ENCODE measurements at places on chromosomes 7 and 10.

DNA sequence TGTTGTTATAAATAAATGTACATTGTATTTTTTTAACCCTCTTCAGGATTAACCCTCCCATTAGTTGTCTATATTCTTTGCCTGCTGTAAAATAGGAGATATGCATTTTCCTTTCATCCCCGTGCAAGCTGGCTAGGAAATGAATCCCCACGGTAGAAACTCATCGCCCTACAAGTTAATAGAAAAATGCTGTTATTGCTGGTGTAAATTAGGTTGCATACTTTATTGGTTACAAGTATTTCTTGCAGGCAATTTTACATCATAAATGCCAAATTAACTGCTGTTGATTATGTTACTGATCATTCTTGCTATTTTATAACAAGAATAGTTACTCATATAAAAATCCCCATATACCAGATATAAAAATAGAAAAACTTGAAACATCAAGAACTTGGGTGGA is 454.2 kb upstream of the KLF6 start:
- no peak for DNase-seq

GRCh38 chr10:71206911-71207310 is 5.5 kb upstream of the UNC5B start:
- no peak for DNase-seq

DNA sequence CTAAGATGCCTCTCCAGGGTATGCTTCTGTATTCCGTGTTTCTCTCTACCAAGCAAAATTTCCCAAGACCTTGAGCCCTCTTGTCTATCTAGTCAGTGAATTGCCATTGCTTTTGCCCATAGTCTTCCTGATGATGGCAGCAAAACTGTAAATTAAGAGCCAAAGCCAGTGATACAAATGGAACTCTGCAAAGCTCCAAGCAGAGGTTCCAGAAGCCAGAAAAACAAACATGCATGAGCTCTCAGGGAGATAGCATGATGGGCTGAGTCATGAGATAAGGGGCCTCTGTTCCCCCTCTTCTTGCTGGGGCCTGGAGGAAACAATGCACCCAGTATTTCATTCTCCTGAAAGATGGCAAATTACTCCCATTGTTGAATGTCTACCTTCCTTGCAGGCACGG is 24.7 kb downstream of the LSMEM1 start:
- DNase-seq = no peak

DNA sequence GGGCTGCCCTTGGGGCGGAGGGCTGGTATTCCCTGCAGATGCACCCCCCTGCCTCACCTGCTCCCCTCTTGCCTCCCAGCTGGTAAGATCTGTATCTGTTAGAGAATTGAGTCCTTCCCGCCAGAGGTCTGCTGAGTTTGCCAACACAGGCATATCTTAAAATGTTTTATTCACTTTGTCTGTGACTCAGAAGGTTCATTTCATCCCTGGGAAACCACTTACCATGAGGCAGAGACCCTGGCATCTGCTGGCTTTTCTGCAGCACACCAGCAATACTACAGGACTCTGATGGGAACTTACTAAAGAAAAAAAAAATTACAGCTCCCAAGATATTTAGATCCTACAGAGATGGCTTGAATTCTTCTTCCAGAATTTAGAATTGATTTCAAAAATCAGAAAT is 131.3 kb downstream of the PLPP4 start:
- no peak for DNase-seq

DNA sequence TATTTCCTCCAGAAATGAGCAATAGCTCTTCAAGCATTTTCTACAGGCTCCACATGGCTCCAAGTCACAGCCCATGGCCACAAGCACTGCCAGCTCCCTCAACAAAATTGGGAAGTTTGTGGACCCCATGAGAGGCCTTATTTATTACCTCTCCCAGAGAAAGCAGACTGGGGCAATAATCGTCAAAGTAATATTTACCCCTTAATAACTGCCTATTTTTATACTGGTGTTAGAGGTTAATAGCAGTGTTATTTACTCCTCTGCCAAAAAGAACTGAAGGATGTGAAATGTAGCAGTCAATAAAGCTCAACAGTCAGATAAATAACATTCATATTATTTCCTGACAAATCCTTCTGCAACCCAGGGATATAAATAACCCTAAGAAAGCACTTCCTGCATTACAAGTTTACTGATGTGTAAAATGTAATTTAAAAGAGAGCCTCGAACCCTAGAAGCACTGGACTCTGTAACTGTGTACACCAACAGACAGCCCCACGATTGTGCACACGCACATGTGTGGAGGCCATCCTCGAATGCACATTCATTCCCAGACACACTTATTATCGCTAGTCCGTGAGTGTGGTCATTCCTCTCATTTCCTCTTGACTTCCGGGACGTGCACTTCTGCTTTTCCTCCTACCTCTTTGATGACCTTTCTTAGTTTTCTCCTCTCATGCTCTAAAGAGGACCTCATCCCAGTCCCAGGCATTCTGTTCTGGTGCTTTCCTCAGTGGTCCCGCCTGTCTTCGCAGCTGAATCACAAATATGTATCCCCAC is 157.4 kb downstream of the EVX1 start:
- DNase-seq = no peak

DNA sequence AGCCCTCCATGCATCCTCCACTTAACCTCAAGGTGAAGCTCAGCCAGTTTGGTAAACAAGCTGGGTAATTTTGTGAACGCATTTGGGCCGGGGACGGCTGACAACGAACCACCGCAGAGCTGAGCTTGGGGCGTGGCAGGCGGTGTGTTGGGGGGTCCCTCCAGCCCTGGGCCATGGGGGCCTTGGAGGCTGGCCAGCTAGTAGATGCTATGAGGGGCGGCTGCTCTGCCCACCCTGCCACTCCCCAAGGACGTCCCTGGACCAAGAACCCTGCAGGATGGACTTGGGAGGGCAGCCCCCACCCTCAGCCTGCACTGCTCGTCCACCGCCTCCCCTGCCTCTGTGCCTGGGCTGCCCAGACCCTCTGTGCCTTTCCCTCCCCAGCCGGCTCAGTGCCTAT is 12.0 kb upstream of the SCART1 start:
- DNase-seq = no peak

DNA sequence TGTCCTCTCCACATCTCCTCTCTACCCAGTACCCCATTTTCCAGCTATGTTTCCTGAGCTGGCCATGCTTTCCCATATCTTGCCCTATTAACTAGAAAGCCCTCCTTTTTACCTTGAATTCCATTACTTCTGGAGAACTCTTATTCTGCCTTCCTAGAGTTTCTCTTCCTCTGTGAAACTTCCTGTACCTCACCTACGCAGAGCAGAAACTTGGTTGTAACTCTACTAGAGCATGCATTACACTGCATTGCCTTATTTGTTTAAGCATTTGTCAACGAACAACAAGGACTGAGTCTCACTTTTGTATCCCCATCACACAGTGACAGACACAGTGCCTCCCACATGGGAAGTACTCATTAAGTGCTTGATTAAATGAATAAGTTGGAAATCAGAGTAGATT is 36.4 kb downstream of the VCL start:
- DNase-seq = no peak

GRCh38 chr10:77416311-77417135 is 221.1 kb downstream of the KCNMA1 start:
- no peak for DNase-seq

- no peak for DNase-seq
Measured at GRCh38 chr10:110597476-110597875, 30.0 kb downstream of the SMC3 start.

DNA sequence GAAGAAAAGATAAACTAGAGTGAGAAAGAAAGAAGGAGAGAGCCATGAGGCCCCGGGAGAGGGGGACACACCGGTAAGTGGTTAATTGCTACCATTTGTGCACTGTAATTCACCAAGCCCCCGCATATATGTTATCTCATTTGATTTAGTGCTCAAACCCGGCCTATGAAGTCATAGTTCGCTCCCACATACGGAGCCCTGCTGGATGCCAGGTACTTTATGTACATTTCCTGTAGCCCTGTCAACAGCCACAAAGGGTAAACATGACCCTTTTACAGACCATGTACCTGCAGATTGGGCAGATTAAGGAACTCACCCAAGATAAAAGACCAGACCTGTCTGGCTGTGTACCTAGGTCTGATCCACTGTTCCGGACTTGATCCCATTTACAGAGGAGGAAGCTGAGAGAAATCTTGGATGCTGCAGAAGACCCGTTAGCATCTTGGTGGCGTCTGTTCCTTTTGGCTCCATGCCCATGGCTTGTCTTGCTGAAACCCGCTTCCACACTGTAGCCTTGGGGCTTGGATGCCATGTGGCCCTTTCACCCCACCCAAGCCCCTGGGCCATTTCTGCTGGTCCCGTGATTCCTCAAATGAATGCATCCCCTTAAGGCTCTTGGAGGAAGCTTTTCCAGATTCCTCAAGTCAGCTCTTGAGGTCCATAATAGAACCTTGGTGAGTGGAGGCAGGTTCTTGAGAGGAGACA is 32.3 kb downstream of the FAM241B start:
- DNase-seq = no peak

GRCh38 chr7:100946111-100946510 is 3.2 kb upstream of the MUC3A start:
- DNase-seq = no peak

- no peak for DNase-seq
Measured at GRCh38 chr10:91787810-91788209, 10.4 kb upstream of the TNKS2 start.

- DNase-seq = peak; percentile 71
Measured at GRCh38 chr7:5591278-5591874, 167.7 kb upstream of the TNRC18 start.

- DNase-seq = no peak
Measured at GRCh38 chr7:38425509-38425908, 152.1 kb upstream of the TARP start.

DNA sequence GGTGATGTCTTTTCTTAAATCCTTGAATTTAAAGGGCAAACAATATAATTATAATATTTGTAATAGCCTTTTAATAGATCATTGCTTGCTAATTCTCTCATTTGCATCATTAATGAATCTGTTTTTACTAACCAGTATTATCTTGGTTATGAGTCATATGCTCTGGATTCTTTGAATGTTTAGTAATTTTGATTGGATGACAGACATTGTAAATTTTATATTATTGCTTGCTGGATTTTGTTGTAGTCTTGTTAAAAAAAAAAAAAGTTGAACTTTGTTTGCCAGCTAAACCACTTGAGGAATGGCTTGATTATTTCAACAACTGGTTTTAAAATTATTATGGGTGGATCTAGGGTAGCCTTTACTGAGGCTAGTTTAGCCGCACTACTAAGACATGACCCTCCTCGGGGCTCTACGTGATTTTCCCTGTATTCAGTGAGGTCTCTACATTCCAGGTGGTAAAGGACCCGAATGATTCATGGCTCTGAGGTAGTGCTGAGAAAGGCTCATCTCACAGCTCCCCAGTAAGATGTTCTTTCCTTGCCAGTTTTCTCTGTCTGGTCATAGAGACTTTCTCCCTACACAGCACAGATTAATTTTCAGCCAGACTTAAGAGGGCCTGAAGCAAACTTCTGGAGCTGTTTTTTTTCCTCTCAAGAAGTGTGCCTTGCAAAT is 8.5 kb downstream of the C10orf90 start:
- DNase-seq = no peak

GRCh38 chr7:124032369-124033094 is at the start of gene TMEM229A:
TSS of gene TMEM229A (minus strand) at chr7:124033067. CDS start at chr7:124033003, 64 bp downstream.
- peak; percentile 87 for DNase-seq

GRCh38 chr10:67487199-67487598 is 208.8 kb downstream of the CTNNA3 start:
- DNase-seq = no peak

DNA sequence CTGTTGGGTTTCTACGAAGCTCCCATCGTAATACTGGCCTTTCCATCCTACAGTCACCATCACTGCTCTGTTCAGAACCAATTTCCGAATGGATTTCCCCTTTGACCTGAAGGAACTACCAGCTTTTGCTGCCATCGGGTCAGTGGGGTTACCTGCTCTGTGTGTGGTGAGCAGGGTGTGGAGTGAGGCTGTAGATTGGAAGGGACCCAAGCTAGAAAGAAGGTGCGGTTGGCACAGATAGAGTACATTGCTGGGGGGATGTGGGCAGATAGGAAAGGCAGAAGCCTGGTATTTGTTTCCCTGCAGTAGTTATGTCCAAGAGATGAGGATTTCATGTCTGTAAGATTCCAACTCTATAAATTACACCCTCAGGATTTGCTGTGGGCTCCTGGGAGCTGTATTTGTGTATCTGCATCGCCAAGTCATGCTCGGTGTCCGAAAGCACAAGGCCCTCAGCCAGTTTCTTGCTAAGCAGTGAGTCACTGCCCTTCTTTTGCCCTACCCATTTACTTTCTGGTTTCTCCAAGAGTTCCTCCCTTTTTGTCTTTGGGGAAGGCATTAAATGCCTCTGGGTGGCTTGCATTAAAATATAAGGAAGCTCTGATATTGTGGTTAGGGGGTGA is 15.4 kb downstream of the CLCN1 start:
- DNase-seq = no peak

DNA sequence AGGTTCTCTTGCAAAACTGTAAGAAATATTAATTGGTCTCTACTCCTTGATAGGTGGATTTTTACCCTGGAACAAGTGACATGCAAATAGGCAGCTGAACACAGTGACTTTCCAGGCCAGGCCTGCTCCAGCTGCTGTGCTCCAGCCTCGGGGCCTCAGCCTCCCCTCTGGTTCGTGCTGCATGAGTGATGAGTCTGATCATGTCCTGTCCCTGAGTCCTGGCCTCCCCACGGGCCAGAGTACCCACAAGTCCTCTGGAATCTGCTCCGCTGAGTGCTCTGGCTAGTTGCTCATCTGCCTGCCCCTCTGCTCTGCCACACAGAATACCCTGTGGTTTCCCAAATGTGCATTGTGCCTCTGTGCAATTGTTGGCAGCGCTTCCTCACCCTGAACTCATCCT is 80.1 kb upstream of the PDZD8 start:
- DNase-seq = no peak

GRCh38 chr10:78248651-78249464 is 215.2 kb downstream of the RPS24 start:
- DNase-seq = no peak

DNA sequence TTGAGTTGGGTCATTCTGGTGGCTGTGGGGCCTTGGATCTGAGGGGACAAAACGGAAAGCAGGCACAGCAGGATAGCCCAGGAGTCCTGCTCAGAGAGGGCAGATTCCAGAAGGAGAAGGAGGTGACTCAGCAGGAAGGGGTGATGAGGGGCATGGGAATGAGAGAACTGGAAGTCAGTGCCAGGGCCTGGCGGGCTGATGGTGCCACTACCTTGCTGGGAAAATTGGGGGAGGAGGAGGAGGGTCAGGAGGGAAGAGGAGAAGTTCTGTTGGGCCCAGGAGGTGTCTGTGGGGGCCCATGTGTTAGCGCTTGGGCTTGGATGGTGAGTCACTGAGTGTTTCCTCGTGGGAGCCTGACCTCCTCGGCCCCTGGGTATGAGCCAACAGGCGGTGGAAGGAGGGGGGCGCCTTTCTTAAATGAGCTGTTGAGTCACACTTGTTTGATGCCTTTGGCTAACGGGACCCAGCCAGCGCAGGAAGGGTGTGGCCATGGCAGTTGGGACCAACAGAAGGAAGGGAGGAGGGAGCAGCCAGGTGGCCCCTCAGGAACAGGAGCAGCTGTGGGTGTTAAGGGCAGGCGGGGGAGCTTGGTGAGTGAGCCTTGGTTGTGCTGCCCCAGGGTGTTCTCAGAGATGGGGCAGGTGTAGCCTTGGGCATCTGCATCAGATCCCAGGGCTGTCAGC is 130.0 kb upstream of the BTBD16 start:
- no peak for DNase-seq
